ENCODE measurements at places on chromosomes 7 and 10.

GRCh38 chr10:132783940-132784865 is 1.7 kb downstream of the NKX6-2 start:
- DNase-seq, result no peak

DNA sequence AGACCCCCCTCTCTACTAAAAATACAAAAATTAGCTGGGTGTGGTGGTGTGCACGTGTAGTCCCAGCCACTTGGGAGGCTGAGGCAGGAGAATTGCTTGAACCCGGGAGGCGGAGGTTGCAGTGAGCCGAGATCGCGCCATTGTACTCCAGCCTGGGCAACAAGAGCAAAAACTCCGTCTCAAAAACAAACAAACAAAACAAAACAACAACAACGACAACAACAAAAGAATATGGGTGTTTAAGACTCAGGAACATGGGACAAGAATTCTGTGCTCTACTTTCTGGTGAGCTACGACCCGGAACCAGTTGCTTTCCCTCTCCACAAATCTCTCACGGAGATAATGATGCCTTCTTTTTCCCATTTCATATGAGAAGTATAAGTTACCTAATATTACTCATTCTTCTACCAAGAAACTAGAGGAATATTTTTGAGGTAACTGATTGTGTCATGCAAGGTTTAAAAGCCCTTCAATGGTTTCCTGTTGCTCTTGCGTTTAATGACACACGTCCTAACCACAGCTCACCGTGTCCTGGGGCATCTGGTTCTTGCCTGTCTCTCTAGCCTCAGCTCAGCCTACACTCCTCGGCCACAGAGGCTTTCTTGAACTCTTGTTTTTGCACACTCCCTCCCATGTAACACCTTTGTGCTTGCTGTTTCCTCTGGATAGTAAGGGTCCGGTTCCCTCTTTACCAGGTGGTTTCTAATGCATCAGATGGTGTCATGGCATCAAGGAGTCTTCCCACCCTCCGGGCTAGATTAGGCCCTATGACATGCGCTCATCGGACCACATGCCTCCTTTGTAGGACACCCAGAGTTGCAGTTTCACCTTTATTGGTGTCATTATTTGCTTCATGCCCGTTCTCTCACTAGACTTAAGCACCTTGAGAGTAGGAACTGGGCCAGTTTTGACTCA is 67.5 kb downstream of the PFKFB3 start:
- DNase-seq, result no peak

DNA sequence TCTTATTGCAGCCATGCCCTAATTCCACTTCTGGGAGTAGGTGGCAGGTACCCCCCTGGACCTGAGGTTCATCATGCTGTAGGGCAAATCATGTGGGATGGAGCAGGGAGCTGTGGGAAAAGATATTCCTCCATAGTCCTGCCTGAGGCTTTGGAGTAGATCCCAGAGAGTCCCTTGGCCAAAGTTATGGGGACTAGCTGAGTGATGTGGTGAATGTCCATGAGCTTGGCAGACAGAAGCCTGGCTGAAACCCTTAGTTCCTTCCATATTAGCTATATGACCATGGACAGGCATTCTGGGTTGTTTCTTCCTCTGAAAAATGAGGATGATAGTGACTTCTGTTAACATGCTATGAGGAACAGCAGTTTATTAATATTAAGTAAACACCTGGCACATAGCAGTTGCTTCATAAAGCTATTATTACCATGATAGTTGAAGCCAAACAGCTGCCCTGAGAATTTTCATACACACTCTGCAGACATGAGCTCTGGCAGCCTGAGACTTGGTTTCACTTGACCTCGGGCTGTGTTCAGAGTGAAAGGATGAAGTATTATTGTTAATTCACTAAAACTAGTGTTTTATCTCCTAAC is 15.0 kb upstream of the IMPDH1 start:
- no peak for DNase-seq

DNA sequence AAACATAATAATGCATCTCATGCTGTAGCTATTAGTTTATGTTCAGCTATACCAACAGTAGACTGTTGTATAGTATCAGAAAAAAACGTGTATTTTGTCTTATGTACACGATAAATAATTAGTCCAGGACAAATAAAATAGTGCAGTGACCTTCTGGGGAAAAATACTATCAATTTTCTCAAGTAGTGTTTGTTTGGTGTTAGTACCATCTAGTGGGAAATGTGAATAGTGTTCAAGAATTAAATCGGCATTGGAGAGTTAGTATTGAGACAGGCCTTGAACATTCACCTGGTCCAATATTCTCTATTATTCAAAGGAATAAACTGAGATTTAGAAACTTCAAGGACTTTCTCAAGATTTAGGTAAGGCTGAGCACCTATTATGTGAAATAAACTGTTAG is 21.7 kb upstream of the OR2A5 start:
- DNase-seq, result peak; percentile 10

DNA sequence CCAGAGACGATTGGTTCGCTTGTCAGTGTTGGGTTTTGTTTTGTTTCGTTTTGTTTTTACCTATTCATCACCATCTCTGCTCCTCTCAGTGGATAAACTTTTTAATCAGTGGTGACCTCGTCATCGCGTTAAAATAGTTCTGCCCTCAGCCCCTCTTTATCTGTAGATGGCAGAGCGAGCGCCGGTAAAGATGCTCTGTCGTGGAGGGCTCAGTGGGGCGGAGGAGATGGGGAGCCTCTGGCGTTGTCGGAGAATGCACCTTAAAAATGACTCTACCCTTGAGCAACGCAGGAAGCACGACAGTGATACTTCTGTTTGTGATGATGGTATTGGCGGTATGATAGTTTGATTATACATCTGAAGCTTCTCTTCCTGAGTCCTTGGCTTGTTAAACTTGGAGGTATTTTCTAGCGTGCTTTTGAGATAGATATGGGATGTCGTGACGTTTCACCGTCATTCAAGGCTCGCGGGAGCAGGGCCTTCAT is 554 bp downstream of the CSGALNACT2 start:
- peak; percentile 39 for DNase-seq

DNA sequence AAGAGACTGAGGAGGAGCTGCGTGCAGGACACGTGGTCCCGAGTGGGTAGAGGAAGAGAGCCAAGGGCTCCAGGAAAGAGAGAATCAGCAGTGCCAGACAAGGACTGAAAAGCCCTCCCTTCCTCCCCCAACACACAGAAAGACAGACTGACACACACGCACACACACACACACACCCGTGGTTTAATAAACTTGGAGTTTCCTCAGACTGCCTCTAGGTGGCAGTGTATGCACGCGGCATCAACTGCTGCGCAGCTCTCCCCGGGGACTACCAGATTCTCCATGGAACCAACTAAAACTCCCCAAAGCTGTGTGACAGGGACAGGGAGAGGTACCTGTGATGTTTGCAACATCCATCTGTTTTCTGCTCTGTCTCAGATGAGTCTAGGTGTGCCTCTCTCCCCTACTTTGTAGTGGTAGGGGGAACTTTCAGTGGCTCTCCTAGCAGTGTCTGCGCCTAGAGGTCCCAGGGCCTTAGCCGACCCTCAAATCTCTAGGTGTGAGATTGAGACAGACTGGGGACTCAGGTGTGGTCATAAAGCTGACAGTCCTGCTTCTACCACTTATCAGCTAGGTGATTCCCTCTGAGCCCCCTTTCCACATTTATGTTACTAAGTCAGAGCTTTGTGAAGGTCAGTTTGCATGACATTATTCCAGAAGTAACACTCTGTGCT is 9.3 kb upstream of the TSPAN14 start:
- peak; percentile 41 for DNase-seq

- DNase-seq, result peak; percentile 21
These were observed 177.6 kb upstream of the NAMPT start for GRCh38 chr7:106462365-106462859.

DNA sequence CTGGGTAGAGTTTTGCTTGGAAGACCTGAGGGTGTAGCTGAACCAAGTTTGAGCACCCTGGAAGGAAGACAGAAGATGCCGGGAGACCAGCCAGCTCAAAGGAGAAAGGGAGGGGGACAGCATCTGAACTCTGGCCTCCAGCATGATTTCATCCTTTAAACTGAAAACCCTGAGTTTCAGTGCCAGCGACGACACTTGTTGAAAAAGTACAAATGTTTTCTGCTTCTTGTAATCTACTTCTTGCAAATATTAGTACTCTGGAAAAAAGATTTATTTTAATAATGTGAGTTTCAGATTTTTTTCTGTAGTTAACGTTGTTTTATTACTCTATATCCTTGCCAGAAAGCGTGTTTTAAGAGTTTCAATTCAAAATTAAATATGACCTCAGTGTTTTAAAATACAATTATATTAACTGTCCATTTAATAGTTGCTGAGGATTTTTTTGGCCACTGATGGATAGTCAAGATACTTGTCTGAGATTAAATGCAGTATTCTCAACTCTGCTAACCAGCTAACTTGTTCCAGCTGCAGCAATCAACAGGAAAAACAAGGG is 227.7 kb downstream of the MGMT start:
- DNase-seq, result no peak

DNA sequence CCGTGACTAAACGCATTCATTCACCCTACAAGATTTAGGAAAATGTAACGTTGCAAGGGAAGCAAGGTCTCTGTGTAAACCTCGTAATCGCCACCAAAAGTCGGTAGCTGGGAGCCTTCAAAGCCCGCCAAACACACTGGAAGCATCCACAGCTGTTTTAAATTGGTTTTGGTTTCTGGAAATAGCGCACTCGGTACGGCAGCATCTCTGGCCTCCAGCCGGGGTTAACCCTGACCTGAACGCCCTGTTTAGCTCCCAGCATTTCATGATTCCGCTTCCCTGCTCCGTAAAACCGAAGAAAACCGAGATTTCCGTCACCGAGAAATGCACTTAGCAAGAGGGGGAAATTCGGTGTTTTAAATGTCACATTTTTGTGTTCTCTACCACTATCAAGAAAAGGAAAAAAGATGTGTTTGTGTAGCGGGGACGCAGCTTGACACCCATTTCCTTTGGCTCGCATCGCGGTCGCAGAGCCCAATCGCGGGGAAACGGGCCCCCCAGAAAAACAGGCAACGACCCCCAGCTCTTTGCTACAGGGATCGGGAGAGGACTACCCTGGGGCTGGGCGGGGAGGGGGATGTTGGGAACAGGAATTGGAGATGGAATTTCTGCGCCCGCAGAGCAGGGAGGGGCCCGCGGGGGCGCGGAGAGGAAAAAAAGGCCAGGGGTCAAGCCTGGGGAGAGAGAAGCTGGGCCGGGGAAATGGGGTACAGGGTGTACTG is 646 bp downstream of the SGCE start:
- DNase-seq, result peak; percentile 26

GRCh38 chr10:78639629-78640028 is 429.1 kb upstream of the ZMIZ1 start:
- no peak for DNase-seq

DNA sequence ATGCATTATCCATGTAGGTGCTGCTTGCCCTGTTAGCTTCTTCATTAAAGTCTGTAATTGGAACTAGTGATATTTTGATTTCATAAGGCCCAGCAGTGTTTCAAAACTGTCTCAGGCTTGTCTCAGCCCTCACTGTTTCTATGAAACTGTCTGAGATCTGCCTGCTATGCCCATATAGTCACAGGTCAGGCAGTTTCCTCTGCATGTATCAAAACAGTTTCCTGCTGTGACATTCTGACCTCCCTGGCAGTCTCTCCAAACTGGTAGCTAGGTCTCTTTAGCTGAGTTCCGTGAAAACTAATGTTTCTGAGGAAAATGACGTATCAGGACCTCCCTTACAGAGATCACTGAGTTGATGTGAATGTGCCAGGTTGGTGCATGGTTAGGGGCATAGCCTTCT is 18.9 kb upstream of the SEMA3D start:
- no peak for DNase-seq

GRCh38 chr10:113960617-113961181 is 83.0 kb upstream of the ADRB1 start:
- DNase-seq, result no peak

DNA sequence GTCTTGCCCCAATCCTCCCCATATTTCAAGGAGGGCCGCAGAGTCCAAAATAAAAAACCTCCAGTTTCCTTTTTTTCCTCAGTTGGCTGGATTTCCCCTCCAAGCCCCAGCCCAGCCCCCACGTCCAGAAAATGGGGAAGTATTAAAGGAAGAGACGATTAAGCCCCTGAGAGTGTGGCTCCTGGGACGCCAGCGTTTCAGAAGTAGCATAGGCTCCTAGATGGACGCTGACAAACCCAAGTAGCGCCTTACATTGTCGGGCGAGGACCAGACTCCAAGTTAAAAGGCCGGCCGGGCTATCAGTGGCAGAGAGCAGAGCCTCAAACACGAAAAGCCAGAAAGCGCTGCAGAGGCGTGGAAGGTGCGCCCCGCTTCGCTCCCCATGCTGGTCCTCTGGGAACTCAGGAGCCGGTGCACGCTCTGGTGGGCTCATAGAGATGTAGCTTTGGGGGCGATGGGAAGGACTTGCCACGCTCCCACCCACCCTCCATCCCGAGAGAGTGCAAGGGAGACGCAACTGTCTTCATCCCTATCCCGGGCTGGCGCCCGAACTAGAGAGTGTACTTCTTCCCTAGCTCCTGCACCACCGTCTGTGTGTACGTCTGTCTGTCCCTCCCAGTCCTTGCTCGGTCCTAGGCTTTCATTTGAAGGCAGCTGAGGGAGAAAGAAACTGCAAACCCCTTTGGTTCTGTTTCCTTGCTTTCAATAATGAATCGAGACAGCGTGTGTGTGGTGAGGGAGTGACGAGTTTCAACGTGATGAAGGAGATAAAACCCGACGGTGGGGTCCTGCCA is 6.3 kb upstream of the EMX2 start:
- no peak for DNase-seq

GRCh38 chr10:22252224-22252800 is 34.5 kb upstream of the EBLN1 start:
- DNase-seq, result peak; percentile 76

DNA sequence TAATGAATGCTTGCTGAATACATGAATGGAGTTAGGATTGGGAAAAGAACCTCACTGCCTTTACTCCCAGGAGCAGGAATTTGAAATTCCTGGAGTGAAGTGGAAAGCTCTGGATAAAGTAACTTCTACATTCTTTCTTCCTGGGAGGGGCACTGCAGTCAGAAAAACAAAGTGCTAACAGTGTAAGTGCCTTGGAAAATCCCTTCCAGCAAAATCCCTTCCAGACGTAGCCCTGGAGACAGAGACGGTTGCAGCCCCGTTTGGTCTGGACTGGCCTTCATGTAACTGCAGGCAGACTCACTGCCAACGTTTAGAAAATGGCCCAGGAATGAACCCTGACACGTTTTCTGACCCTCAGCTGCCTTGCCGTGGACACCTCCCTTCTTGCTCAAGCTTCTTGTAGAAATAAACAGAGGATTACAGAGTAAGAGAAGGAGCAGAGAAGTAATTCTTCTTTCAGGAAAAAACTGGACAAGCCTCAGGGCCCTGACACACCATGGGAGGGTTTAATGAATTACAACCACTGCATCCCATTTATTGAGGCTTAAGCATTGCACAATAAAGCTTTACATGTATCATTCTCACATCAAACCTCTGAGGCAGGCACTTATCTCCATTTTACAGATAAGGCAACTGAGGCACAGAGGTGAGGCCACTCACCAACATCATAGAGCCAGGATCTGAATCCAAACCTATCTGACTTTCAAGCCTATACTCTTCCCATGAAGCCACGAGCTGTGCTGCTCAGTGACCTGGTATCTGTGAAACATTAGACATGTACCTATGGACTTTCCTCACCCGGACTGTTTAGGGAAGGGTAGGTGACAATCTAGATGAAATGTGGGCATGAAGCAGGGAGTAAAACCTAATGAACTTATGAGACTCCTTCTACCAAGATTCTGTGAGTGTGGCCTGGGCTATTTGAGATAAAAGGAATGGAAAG is 7.8 kb downstream of the ITPRIP start:
- no peak for DNase-seq
